ENCODE measurements at places on chromosomes 12 and 14.

GRCh38 chr12:48787791-48788523, 932 bp downstream of the ADCY6 start:
- peak; percentile 21 for DNase-seq

GRCh38 chr14:99510556-99511139, 29.4 kb downstream of the CCNK start:
- no peak for DNase-seq

DNA sequence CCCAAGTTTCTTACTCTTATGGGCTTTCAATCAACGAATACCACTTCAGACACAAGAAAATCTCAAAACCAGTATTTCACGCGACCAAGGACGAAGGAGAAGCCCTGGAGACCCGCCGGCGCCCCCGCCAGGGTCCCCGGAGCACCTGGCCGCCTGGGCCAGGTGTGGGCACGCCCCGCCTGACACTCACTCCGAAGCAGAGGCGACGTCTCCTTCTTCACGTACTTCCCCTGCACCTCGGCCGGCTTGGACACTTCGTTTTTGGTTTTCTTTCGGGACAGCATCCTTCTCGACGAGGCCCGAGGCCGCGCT, 466 bp downstream of the SAV1 start:
- no peak for DNase-seq

GRCh38 chr14:74548881-74549280, 55.3 kb downstream of the ISCA2 start:
- no peak for DNase-seq

DNA sequence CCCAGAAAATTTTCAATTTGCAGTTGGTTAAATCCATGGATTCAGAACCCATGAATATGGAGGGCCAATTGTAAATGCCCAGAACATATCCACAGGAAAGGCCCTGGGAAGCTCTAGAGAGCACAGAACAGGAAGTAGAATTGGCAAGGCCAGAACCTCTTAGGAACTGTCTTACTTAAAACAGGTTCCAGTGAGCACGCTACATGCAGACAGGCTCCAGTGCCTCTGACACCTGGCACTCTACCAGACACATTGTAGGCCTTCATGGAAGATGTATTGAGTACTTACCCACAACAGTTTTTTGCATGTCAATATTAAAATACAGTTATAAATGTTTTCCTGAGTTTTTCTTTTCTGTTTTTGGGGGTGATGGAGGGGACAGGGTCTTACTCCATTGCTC, 188.2 kb upstream of the FRMD6 start:
- no peak for DNase-seq

- DNase-seq: no peak
Observed at GRCh38 chr14:36852981-36853691, 191.5 kb downstream of the PAX9 start.

DNA sequence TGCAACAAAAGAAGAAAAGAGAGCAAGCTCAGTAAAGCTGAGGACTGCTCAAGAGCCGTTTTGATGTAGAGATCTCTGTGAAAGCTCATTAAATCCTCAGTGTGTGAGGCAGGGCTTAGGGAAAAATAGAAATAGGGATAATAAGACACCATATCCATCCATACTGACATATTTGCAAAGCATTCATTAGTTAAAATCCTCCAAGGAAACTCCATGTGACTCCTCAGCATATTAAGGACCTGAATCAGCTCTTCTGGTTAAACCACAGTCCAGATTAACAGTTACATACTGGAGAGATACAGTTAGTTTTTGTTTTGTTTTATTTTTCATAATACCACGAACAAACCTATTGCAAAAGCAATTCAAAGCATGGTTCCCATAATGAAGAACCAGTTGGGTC, 288.2 kb downstream of the PAWR start:
- DNase-seq: no peak

DNA sequence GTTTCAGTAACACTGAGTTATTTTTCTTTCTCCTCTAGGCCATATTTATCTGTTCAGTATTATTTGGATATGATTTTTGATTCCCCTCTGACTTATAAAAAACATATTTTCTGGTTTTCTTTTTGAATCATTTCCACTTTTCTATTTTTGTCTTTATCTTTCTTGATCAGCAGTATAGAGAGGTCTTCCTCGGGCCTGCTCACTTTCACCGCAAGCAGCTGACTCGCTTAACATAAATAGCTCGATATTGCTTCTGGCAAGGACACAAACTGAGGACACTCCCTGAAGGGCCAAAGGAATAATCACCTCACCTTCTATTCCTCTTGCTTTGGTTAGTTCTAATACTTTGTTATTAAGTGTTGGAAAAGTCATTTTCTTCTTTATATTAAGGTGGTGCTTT, 25.8 kb upstream of the TRHDE start:
- DNase-seq: no peak

DNA sequence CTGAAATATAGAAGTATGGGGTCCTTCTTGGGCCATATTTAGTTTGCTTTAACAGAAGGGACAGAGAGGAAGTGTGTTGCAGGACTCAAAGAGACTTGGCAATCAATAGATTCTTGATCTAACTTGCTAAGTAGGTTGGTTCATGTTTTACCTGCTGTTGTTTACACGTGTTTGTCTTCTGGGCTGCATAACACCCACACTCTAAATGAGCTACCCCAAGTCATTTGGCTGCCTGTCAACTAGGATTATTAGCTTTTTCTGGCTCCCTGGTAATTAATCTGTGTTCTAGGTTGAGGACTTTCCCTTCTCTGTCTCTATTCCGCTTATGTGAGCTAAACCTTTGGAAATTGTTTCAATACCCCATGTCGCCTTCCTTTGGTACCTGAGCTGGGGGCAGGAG, 10.1 kb upstream of the TBPL2 start:
- no peak for DNase-seq

DNA sequence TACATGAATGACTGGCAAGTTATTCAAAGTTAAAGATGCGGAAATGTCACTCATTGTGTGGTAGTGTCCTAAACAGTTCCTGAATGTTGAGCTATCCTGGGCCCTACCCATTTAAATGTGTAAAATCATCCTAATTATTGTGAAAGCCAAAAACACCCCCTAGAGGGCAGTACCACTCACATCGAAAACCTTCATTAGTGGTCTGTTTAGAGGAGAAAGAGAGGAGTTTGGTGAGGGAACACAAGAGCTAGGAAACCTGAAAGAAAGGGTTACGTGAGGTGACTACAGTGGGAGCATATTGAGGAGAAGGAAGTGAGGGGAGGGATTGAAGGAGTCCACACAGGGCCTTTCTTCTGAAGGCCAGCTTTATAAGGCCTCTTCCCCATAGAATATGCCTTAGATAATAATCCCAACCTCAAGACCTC, 2.5 kb upstream of the TEP1 start:
- DNase-seq: peak; percentile 63

DNA sequence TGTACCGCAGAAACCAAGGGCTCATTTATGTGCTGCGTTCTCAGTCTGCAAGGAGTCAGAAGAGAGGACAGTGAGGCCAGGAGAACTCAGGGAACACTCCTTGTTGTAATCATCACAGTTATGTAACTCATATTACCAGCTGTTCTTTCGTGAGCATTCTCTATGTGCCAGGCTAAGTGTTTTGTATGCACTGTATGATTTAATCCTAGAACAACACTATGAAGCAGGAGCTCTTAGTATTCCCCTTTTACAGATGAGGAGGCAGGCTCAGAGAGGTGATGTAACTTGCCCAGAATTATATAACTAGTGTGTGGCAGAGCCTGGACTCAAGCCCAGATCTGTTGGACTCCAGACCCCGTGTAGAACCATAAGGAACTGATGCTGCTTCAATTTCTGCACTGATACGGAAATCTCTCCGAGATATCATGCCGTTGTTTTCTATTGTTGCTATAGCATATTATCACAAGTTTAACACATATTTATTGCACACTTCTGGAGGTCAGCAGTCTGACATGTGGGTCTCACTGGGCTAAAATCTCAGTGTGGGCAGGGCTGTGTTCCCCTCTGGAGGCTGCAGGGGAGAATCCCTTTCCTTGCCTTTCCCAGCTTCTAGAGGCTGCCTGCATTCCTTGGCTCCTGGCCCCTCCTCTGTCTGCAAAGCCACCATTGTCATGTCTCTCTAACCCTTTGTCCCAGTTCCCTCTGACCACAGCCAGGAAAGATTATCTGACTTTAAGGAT, 16.3 kb upstream of the CD9 start:
- no peak for DNase-seq

DNA sequence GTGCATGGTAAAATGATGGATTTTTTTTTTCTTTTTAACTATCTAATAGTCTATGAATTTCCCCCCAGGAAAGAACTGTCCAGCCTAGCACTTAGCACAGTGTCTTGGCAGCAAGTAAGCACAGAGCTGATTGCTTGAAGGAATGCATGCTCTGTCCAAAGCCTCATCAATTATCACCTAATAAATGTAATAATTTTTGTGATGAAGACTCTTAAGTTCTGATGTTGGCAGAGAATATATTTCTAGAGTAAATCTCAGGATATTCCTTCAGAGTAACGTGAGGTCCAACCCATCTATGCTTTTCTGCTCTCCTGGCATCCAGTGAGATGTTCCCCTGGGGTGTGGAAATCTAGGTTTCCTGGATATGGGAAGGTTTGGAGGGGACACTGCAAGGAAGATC, 152.4 kb downstream of the TMX1 start:
- no peak for DNase-seq

- no peak for DNase-seq
Observed at GRCh38 chr12:75892731-75893408, 138.7 kb downstream of the PHLDA1 start.

DNA sequence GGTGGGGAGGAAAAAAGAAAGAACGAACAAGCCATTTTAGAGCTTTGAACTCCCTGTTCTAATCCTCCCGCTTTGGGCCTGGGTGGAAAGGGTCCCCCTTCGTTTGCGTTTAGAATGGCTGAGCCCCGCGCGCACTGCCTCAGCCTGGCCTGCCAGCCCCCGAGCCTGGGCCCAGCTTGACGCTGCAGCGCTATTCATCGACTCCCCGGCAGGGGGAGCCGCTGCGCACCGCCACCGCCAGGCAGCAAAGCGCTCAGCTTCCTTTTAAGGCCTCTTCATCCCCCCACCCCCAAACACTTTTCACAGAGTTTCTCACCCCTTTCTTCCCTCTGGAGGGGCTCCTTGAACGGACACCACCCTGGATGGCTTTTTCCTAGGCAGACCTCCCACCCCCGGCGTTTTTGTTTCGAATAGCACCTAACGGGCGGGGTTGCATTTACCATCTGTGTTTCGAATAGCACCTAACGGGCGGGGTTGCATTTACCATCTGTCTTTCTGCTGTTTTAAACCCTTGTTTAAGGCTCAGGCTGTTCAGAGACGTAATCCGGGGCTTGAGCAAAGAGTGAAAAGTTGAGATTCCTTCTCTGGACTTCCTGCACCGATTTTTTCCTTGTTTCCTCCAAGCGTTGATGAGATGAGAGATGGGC, 56.4 kb upstream of the PIWIL1 start:
- peak; percentile 20 for DNase-seq

GRCh38 chr14:79404874-79405511, 806.3 kb downstream of the DIO2 start:
- no peak for DNase-seq

GRCh38 chr14:61549425-61549824, 145.9 kb upstream of the HIF1A start:
- no peak for DNase-seq

GRCh38 chr12:46179693-46180452, 89.0 kb downstream of the SLC38A1 start:
- DNase-seq: no peak

DNA sequence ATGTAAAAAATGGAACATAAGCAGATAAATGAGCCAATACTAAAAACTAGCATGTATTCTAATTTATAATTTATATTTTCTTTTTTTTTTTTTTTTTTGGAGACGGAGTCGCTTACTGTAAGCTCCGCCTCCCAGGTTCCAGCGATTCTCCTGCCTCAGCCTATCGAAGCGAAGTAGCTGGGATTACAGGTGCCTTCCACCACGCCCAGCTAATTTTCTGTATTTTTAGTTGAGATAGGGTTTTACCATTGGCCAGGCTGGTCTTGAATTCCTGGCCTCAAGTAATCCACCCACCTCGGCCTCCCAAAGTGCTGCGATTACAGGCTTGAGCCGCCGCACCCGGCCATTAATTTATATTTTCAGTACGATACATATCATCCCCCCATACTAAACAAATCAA, 2.7 kb downstream of the MAPK1IP1L start:
- no peak for DNase-seq

- peak; percentile 88 for DNase-seq
Observed at GRCh38 chr12:12890543-12891079, 751 bp upstream of the GPRC5A start.

DNA sequence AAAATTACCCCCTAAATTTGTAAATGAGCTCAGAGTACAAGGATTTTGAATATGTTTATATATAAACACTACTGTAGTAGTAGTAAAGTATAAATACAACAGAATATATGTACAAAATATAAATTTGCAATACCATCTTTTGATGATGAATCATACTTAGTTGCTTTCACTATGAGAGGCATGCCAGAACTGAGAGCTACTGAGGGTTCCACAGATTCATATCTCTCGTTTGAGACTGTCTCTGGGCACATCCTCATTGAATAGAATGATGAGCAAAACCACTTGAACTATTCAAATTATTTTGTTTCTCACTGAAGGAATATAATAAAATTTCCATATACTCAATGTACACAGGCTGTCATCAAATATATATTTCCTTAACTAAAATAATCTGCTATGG, 417.6 kb downstream of the NAV3 start:
- DNase-seq: no peak

- DNase-seq: no peak
Observed at GRCh38 chr12:128715485-128715884, 108.3 kb downstream of the SLC15A4 start.

DNA sequence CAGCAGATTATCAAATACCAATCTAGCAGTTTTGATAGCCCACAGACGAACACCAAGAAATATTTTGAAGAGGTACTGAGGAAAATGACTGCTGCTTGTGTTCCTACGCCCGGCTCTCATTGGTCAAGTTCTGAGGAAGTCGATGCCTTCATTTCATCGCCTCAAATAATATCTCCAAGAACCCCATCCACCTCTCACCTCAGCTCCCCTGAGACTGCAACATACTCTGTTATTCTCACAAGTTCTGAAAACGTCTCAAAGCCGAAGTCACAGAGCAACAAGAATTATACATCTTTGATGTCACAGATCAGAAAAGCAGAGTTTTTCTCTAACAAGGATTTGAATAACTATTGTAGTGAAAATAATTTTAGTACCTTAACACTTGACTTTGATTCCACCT, 55.5 kb upstream of the BCAT1 start:
- no peak for DNase-seq

- DNase-seq: no peak
Observed at GRCh38 chr14:102749393-102750305, 27.6 kb upstream of the TRAF3 start.

DNA sequence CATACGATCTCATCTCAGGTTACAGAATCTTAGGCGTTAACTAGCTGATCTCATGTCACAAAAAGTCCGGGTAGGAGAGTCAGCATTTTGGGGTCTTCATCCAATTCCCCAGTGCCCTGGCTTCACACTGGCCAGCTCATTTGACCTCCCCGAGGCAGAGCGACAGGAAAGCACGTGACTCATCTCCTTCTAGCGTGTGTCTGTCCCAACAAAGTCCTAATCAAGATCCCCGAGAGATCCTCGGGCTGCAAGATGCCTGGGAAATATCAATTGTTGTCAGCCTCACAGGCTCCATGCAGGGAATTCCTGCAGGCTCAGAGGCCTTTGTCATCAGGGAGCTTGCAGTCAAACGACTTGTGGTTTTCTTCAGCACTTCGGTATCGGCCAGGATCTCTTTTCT, 57.5 kb downstream of the ZNF664 start:
- DNase-seq: no peak

GRCh38 chr12:14844401-14844800, 1.1 kb upstream of the ART4 start:
- no peak for DNase-seq
